ENCODE measurements at places on chromosomes 12 and 14. TPM values are rescaled to one million over a fixed set of nuclear protein-coding genes. Genes with fewer than 3 reads are reported as not detected.

Gene JDP2
- 66.7 TPM for total RNA-seq

Gene OTOGL
- not detected for total RNA-seq

Gene OTX2
- not detected for total RNA-seq

Gene RNASE4
- 7.2 TPM for total RNA-seq

Gene TUBA1A
- 508 TPM for total RNA-seq

Gene KRT1
- total RNA-seq: not detected

All from tracheal epithelial cell (primary cell).